ENCODE measurements at places on chromosomes 6 and 20.

- no peak for DNase-seq
Observed at GRCh38 chr20:34110745-34111641, 1.1 kb downstream of the EIF2S2 start.

GRCh38 chr6:17574866-17575560, 25.1 kb upstream of the FAM8A1 start:
- no peak for DNase-seq

DNA sequence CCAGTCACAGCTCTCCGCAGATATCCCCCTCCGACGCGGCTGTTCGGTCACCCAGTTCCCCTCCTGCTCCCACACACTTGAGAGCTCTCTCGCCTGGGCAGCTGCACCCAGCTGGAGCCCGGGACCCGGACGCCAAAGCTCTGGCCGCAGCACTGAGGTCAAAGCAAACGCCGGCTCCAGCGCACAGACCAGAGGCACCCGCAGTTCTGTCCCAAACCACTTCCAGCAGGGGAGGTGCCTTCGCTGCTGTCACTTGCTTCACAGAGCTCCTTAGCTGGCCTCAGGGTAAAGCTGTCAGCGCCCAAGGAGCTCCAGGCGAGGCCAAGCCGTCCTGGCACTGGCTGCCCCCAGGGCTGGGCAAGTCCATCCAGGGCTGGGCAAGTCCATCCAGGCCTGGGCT, 27.9 kb downstream of the SLC2A4RG start:
- no peak for DNase-seq

DNA sequence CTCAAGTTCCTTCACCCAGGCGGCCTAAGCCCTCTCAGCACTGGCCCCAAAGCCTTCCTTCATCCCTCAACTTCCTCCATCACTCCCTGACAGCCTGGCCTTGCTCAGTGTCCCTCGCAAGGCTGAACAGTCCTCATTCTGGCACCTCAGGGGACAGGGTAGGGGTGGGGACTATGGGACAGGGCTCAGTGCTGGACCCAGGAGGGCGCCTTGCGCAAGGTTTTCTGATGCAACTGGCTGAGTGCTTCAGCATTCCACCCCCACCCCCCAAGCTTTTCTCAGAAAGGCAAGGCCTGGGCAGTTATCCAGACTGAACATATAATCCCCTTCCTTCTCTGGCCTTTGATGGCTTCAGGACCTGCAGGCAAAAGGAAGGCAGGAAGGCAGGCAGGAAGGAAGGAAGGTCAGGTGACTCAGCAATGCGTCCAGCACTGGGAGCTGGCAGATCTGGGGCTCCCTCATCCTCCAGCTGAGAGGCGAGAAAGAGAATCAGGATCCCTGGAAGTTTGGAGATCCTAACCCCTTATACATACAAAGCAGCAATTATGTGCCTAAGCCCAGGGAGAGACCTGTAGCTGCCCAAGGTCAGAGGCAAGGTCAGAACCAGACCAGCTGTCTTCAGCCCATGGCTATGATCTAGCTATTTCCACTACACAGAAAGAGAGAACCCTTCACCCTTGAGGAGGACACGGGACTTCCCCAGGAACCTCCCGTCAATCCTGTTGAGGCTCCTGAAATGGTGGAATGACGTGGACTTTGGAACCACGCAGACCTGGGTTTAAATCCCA, 8.6 kb upstream of the TRIB3 start:
- peak; percentile 58 for DNase-seq

DNA sequence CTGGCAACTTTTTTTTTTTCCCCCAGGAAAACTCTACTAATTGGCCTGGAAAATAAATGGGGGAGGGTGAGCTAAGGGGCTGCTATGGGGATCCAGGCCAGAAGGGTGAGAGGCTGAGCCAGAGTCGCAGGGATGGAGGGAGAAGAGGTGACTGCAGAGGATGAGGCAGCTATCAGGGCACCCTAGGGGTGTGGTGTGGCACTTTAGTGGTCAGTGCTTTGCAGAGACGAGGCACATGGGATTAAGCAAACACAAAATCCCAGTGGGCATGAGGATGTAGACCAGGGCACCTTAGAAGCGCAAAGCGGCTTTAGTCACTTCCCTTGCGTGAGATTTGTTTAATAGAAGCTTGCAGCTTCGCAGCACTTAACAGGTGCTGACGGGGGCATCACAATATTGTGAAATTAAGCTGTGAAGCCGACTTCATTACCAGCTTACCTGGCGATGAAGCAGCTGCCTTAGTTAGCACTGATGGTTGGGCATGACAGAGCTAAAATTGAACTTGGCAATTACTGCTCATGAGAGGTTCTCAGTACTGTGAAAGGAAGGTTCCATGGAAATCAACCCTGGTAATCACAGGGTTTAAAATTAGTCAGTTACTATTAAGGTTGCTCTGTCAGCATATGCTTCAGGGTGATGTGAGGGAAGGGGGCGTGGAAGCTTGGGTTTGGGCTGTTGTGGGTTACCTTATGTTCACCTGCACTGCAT, 26.0 kb downstream of the TOX2 start:
- DNase-seq = no peak

- no peak for DNase-seq
Observed at GRCh38 chr6:18241208-18242038, 22.9 kb downstream of the DEK start.

- no peak for DNase-seq
Observed at GRCh38 chr20:2767768-2768631, 32.4 kb downstream of the CPXM1 start.

All from CD4-positive, alpha-beta T cell treated with Interleukin-15 for 1 hour (primary cell).